ENCODE measurements at places on chromosomes 3 and 15.
A peak's percentile ranks its signal among the peaks of the same experiment; 100 is the strongest.

GRCh38 chr3:13668136-13668535, 119.2 kb downstream of the FBLN2 start:
- DNase-seq, result no peak

DNA sequence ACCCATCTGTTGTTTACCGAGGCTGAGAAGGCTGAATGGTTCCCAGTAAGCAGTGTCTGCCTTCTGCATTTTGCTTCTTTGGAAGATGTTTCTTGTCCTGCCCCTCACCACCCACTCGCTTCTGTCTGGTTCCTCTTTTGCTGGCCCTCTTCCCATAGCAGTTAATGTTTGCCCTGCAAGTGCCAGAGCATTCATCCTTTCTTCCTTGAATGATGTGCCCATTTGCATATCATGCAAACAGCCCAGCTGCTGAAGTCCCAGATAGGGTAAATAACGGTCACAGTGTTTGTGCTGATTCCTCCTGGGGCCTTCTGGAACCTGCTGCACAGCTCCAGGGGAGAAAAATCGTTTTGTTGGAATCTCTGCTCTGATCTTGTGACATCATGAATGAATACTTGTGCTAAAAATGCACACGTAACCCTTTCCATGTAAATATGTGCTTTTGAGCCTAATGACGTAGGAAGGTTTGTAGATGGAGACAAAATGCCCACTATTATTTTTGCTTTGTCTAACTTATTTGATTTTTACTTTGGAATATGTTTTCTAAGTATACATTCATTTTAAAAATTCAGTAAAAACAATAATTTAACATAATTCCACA, 381.0 kb downstream of the SOX2 start:
- peak; percentile 78 for DNase-seq

DNA sequence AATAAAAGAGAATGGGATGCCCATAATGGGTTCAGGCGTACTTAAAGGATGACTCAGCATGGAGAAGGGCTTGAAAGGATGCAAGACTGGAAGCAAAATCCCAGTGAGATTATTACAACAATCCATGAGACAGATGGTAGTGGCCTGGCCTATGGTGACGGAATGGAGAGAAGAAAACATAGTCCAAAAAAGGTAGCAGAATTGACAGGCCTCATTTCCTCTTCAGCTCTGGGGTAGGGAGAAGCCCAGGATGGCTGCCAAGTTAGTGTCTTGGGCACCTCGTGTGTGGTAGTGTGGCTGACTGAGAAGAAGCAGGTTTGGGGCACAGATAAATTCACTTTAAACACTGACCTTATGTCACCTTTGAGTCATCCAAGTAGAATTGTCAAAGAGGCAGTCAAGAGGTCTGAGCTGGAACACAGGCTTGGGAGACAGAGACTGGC, 18.1 kb downstream of the MB21D2 start:
- DNase-seq, result no peak

- DNase-seq, result no peak
Observed at GRCh38 chr15:43208052-43209002, 12.5 kb downstream of the EPB42 start.

DNA sequence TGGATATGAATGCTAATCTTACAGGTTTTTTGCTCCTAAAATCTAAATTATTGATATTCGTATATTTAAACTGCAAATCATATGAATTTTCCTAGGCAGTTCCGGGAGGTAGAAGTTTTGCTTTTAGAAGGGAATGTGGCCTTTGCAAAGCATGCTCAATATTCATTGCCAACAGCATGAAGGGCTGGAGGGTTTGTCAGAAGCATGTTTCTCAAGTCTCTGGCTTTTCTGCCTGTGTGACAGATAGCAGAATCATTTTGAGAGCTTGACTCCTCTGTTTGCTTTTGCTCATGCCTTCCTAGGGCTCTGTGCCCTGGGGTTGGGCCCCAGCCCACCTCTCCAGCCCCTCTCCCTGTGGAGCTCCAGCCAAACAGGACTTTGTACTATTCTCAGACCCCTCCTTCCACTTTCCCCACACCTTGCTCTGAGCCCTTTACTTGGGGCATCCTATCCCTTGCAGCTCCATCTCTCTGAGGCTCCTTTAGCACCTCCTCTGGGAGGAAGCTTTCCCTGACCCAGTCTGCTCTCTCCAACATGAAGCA, 91.3 kb downstream of the ARNT2 start:
- DNase-seq, result no peak

GRCh38 chr3:10248984-10249748, 907 bp downstream of the TATDN2 start:
- DNase-seq, result no peak

DNA sequence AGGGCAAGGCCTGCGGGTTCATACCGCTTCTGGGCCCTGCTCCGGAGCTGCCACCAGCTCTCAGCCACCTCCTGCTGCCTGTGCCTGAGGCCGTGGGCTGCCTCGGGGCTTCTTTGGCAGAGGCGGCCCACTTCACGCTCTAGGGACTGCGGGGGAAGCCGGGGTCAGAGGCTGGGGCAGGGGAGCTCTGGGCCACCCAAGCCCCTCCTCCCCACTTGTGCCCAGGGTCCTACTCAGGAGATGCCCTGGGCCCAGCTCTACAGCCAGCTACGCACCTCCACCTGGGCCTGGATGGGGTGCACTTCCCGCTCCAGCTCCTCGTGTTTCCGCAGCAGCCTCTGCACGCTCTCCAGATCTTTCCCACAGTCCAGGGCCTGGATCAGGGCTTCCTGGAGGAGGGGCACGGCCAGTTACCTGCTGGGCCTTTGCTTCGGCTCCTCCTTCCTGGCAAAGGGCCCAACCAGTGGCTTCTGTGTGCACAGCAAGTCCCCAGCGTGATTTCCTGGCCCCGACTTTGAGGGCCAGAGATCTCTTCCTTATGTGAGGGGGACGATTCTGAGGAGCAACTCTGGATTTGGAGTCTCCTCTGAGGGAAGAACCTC, 24.0 kb downstream of the PLA2G4B start:
- DNase-seq, result no peak

GRCh38 chr15:100958326-100959065, 39.3 kb downstream of the LRRK1 start:
- DNase-seq, result no peak

GRCh38 chr3:59777667-59778077, 727.8 kb upstream of the CFAP20DC start:
- no peak for DNase-seq

GRCh38 chr15:98555173-98555515, 93.2 kb upstream of the IGF1R start:
- no peak for DNase-seq

GRCh38 chr3:40971191-40972168, 227.8 kb upstream of the CTNNB1 start:
- DNase-seq, result no peak

DNA sequence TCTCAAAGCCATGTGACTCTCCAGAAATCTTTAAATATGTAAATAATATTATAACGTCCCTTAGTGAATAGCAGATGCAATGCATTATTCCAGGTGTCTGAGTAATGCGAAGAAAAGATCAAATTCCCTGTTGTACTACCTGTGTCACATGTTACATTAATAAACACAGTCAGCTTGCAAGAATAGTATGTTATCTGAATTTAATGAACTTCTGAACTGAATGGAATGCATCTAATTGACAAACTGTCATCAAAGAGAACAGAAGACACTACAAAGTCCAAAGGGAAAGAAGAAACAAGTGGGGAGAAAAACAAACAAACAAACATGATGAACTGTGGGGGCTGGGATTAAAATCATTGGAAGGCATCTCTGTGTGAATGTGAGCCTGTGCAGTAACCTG, 508.8 kb downstream of the LPP start:
- no peak for DNase-seq

- no peak for DNase-seq
Observed at GRCh38 chr3:20760981-20761380, 575.0 kb upstream of the SGO1 start.

DNA sequence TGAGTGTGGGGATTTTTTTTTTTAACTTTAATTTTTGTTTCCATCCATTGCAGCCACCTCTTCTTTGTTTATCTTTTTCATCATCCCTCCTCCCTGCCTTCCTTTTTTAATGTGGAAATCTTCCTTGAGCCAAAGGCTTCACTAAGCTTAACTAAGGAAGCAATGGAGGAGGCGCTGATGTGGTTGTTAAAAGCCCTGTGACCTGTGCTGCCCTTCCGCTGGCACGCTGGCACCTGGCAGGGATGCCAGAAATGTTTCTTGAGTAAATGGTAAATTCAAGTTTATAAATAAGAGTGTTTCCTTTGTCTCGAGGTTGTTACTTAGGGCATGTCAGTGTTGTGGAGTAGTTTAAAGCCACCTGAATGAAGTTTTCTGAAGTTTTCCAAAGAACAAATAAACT, 69.4 kb downstream of the CRTC3 start:
- DNase-seq, result no peak

DNA sequence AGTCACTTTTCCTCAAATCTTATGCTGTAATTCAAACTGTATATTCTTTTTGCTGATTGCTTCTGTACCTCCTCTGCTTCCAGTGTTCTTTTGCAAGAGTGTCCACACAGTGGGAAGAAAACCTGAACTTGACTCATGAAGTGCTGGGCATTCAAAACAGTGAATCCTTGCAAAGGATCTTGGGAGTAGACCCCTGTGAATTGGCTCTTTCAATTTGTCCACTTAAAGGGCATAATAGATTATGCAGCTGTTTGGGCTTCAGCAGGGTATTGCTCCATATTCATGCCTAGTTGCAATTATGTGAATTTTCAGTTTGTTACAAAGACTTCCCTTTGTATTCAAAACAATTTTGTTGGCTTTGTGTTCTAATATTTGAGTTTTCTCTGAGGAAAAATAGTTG, 11.4 kb downstream of the ZFAND6 start:
- no peak for DNase-seq

- no peak for DNase-seq
Observed at GRCh38 chr3:72629191-72629631, 219.0 kb downstream of the SHQ1 start.

DNA sequence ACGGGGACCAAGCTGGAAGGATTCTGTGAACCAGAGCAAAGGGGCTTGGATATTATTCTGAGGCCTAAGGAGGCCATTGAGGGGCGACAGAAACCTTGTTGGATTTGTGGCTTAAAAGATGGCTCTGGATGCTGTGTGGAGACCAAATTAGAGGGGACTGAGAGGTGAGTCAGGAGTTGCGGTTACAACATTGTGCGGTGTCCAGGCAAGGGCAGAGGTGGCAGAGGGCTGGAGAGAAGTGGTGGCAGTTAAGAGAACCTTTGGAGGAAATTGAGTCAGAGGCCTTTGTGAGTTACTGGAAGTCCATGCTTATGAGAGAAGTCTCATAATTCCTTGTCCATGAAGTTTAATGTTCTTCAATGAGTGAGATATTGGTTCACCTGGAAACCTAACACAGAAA, 143.2 kb downstream of the FAM43A start:
- DNase-seq, result no peak

DNA sequence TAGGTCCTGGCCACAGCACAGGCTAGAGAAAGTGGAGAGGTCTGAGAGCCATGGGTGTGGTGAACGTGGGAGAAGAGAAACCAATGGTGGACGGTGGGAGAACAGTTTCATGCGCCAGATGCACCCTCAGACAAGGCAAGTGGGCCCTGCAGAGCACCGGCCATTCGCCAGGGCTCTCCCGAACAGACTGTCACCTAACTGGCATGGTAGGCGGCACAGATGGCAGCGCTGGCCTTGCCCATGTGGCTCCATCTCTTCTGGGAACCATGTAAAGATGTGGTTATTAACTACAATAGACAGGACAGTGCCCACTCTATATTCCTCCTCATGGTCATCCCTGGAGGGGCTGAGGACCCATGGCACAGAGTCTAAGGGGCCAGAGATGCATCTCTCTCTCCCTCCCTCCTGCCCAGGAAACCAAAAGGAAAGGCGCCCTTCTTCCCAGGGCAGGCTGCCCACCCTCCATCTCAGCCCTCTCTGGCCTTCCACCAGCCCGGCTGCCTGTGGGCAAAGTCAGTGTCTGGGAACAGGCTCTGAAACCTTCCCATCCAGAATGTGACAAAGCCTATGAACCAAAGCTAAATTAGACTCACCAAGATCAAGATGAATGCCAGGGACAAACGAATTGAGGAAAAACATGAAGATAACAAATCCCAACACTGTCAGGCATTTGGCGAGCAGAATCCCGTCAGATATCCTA, 147.8 kb downstream of the OCA2 start:
- no peak for DNase-seq

- no peak for DNase-seq
Observed at GRCh38 chr15:49339656-49340055, 83.4 kb upstream of the FGF7 start.

DNA sequence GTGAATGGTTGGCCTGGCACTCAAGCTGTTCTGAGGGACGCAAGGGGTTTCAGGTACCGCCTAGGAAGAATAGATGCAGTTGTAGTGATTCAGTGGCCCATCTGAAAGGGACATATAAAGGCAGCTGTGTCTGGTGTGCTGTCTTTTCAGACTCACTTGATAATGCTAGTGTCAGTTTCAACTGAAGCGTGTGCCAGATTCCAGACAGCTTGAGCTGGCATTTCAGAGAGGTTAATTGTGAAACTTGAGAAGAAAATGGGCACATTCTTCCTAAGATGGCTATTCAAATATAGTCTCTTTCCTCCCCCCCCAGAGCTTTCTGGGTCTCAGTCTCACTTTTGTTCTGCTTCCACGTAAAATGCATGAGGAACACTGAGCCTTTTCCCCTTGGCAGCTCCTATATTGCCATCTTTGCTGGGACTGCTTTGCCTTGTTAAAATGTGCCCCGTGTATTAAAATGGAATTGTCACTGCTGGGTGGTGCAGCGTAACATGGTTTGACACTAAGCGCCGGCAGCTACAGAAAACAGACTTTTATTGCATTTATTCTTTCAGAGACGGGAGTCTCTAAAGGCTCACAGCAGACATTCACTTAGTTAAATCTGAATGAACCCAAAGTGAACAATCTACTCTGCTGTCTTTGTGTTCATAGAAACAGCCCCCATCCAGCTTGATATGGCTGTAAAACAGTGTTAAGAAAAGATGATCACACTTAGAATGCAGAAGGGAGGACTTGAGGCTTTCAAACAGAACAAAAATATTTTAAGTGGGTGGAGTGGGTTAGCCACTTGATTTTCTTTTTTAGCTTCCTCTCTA, 478.7 kb downstream of the RBMS3 start:
- DNase-seq, result peak; percentile 69

GRCh38 chr15:45126535-45127158, 3.0 kb downstream of the DUOXA1 start:
- DNase-seq, result no peak

GRCh38 chr3:11582191-11582968, 61.3 kb downstream of the VGLL4 start:
- DNase-seq, result no peak

- no peak for DNase-seq
Observed at GRCh38 chr3:61535826-61536225, 25.5 kb upstream of the PTPRG start.

DNA sequence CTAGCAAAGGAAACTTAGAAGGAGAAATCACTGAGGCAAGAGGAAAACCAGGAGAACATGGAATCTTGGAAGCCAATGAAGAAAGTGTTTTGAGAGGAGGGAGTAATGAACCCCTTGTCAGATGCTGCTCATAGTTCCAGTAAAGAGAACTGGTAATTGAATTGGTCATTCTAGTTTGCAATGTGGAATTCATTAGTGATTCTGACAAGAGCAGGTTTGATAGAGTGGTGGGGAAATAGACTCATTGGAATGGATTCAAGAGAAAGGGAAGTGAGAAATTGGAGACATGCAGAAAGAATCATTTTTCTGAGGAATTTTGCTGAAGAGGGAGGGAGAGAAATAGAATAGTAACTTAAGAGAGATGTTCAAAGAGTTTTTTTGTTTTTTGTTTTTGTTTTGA, 21.0 kb downstream of the GLCE start:
- no peak for DNase-seq

Measured in NCI-H1048 (cell line).